ENCODE measurements at places on chromosomes 16 and 17. TPM values are rescaled to one million over a fixed set of nuclear protein-coding genes. Genes with fewer than 3 reads are reported as not detected.

GP2 gene
- not detected for total RNA-seq

DNA sequence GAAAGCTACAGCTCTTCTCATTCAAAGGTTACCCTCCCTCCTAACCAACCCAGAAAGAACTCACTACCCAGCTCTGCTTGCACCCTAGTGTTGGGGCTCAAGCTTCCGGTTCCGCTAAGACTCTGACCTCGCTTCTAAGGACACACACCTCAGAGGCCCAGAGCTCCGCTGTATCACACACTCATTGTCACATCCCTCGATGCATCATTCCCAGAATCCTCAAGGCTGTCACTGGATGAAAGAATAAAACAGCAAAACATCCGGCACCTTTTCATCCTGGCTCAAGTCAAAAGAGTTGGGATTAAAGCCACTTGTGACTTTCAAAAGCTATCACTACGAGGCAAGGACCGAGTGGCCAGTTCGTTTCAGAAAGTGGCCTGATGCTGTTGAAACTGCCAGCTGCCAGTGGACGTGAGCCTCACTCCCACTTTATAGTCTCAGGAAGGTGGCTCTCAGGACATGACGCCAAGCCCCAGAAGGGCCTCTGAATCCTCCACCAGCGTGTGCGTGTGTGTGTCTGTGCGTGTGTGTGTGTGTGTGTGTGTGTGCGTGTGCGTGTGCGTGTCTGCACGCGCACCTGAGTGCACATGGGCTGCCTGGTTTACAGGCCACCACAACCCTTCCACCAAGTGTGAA lies 29.0 kb downstream of the ZFHX3 start:
- peak overlapping the region; percentile 95 for H3K27ac ChIP-seq
- no peaks in the 10 kb centered on the region for H3K36me3 ChIP-seq
- no peak for DNase-seq
- peaks cover 26% of the 10 kb centered on the region for H3K4me1 ChIP-seq
- H3K27me3 ChIP-seq: no peaks in the 10 kb centered on the region
- H3K4me3 ChIP-seq: peak overlapping the region; percentile 59

- peaks cover 6% of the 10 kb centered on the region for H3K4me1 ChIP-seq
- no peak overlapping the region for H3K27ac ChIP-seq
- H3K36me3 ChIP-seq: no peaks in the 10 kb centered on the region
- peak; percentile 66 for DNase-seq
- no peak overlapping the region for H3K4me3 ChIP-seq
- no peaks in the 10 kb centered on the region for H3K27me3 ChIP-seq
Measured at GRCh38 chr17:41639492-41640473, 15.4 kb upstream of the KRT17 start.

DNA sequence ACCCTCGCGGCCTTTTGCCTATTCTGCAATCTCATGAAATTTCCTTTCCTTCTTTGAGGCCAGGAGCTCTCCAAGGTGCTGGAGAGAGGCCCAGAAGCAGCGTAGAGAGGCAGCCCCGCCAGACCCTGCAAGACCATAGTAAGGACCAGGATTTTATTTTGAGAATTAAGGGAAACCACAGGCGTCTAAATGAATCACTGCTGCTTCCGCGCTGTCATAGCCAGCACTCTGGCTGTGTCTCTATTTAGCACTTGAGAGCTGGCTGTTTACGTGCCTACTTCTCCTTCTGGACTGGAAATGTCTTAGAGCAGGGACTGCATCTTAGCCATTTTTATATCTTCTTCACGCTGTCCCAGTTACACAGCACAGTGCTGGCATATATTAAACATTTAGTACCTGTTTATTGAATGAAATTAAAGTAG lies 37.6 kb upstream of the PIRT start:
- H3K36me3 ChIP-seq: no peaks in the 10 kb centered on the region
- no peak overlapping the region for H3K27ac ChIP-seq
- H3K27me3 ChIP-seq: no peaks in the 10 kb centered on the region
- no peaks in the 10 kb centered on the region for H3K4me1 ChIP-seq
- no peak for DNase-seq

HAS3 gene
- total RNA-seq: 1.4 TPM

Measured in osteoblast (primary cell).